Islet precursor cell (in vitro differentiated cells): ENCODE measurements at places on chromosomes 5 and 9.

DNA sequence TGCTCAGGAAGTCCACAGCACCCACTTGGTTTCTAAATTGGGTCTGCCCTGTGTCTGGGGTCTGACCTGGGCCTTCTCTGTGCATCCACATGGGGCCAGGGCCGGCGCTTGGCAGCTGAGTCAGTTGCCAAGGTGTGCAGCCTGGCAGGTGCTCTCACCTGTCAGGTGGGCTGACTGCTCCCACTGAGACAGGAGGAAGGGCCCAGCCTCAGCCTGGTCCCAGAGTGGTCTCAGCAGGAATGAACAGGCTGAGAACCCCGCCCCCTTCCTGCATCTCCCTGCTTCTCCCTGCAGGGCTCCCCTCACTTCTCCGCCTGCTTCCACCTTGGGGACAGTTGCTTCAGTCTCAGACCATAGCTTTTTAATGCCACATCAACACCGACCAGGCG lies 60.5 kb downstream of the BARX1 start:
- DNase-seq = peak; percentile 18

GRCh38 chr5:156354571-156354970 lies 27.6 kb downstream of the SGCD start:
- DNase-seq = no peak

DNA sequence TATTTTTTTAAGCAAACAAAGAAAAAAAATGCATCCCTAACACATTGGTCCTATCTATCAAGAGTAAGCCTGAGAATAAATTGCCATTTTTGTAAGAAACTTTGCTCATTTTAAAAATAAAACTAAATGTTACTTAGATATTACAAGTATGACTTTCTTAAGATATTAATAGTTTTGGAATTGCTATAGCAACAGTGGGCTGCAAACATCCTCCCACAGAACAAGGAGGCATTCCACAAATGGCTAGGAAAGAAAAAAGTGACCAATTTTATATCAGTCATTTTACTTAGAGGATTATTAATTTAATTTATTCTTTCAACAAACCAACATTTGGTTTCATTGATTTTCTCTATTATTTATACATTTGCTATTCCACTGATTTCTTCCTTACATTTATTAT lies 63.7 kb downstream of the LURAP1L start:
- DNase-seq = no peak

GRCh38 chr5:81297531-81297930 lies 3.9 kb upstream of the ZCCHC9 start:
- DNase-seq = no peak

GRCh38 chr5:21774281-21774680 lies 1078.9 kb downstream of the CDH12 start:
- no peak for DNase-seq

DNA sequence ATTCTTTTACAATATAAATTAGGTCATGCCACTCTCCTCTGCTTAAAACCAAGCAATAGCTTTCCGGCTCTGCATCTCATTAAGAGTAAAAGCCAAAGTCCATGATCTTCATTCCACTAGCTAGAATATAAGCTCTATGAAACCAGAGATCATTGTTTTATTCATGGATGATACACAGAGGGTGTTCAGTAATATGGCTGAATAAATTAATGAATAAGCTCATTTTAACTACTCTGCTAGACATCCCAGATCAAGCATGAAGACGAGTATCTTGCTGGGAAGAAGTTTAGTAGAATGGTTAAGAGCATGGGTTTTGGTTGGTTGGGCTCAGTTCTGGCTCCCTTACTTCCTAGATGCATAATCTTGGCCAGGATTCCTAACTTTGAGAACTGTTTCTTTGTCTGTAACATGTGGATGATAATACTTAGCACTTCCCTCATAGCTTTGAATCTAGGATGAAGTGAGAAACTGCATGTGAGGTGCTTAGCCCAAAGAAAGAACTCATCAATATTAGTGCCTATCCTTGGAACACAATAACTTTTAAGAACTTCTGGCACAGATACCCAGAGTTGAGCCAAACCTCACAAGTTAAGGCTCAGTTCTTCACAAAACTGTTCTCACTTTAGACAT lies 106.8 kb downstream of the MSX2 start:
- DNase-seq = peak; percentile 4
